NCI-H1694 treated with DMSO at 0.1 percent for 48 hours (cell line): ENCODE measurements at places on chromosomes 7 and 10.

DNA sequence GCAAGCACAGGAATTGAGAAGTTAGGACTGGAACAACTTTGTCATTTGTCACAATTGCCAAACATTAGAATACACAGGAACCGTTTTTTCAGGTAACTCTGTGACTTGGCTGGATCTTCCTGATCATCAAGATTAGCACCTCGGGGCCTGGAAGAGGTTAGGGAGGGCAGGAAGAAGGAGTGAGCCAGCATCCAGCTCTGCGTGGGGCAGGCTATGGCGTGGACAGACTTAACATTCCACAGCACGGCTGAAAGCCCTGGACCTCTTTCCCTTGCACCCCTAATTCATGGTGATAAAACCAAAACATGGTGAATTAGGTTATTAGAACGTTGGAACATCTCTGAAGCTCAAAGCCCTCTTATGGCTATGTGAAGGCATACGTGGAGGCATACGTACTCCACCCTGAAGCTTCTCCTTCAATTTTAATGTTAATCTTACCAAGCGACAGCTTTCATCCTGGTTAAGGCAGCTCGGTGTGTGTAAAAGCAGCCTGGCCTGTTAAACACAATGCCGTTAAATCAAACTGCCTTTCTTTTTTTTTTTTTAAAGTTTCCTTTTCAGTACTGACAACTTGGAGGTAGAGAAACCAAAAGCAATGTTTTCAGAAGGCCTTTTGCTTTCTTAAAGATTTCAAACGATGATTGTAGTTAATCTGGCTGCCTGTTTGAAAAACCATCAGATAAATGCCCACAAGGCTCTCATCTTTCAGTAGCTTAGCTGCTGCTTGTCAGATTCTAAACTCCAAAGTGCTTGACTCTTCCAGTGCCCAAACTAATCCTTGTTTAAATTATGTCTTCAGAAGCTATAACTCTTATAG is 4.5 kb downstream of the GRK5 start:
- DNase-seq: no peak

- no peak for DNase-seq
Measured at GRCh38 chr10:126663880-126664279, 6.6 kb downstream of the C10orf90 start.

DNA sequence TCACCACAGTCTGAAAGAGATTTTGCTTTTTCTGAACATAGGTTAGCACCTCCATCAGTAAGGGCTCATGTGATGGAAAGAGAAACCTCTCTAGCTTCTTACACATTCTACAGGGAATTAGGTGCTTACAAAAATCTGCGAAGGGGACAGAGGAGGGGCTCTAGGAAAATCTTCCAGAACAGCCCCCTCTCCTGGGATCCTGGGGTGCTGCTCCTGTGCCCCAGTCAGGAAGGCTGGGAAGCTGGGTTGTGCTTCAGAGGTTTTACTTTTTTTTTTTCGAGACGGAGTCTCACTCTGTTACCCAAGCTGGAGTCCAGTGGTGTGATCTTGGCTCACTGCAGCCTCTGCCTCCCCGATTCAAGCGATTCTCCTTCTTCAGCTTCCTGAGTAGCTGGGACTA is 7.5 kb upstream of the FAM171A1 start:
- DNase-seq: no peak

- DNase-seq: peak; percentile 34
Measured at GRCh38 chr10:1297566-1298301, 241.5 kb downstream of the WDR37 start.
